ENCODE measurements at places on chromosomes 3 and 15.

DNA sequence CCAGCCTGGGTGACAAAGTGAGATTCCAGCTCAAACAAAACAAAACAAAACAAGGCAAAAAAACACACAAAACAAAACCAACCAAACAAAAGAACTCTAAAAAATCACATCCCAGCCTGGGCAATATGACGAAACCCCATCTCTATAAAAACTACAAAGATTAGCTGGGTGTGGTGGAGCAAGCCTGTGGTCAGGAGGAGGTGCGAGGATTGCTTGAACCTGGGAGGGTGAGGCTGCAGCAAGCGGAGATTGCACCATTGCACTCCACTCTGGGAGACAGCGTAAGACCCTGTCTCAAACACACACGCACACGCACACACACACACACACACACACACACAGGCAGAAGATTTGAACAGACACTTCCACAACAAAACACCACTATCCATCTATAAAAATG lies 99.6 kb downstream of the SHQ1 start:
- no peak for DNase-seq

- DNase-seq, result peak; percentile 84
Observed at GRCh38 chr3:194404365-194405140, 5.5 kb upstream of the GP5 start.

DNA sequence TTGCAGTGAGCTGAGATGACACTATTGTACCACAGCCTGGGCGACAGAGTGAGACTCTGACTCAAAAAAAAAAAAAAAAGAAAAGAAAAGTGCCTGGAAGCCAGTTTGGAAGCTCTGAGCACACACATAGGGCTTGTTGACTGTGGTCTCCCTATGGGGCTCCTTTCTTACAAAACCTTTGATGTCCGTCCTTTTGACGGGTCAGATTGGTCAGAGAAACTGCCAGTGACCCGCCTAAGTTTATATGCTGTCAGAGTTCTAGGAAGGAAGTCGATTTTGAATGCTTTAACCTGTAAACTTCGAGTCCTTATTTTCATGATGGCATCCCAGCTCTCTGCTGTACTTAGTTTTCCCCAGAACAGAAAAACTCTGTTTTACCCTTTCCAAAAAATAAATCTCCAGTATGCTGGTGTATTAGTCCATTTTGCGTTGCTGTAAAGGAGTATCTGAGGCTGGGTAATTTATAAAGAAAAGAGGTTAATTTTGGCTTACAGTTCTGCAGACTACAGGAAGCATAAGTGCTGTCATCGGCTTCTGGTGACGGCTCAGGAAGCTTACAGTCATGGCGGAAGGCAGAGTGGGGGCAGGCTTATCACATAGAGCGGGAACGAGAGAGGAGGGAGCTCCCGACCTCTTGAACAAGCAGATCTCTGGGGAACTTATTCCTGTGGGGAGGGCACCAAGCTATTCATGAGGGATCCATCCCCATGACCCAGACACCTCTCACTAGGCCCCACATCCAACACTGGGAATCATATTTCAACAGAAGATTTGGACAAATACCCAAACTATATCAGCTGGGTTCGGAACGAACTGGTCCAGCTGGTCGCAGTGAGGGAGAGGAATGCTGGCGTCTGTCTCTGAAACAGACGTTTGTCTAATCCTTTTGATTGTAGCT lies 72.3 kb downstream of the LMLN start:
- DNase-seq, result no peak

DNA sequence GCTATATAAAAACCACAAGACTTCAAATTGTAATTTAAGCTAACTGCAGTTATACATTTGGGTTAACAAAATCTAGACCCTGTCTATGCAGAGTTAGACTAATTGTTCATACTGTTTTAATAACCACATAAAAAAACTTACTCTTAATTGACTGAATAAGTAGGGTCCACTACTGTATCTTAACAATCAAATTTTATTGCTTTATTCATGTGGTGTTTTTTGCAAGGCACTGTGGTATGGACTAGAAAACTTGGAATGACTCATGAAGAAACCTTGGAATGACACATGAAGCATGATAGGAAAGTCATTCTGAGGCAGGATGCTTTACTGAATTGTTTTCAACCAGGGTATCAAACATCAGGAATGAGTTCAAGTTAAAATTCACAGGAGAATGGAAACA lies 2.3 kb downstream of the SERP1 start:
- no peak for DNase-seq

GRCh38 chr3:72985576-72985975 lies 11.0 kb upstream of the PPP4R2 start:
- DNase-seq, result no peak

GRCh38 chr3:133578548-133579191 lies 5.2 kb downstream of the CDV3 start:
- peak; percentile 13 for DNase-seq

- DNase-seq, result no peak
Observed at GRCh38 chr3:188315553-188315952, 161.6 kb downstream of the LPP start.

DNA sequence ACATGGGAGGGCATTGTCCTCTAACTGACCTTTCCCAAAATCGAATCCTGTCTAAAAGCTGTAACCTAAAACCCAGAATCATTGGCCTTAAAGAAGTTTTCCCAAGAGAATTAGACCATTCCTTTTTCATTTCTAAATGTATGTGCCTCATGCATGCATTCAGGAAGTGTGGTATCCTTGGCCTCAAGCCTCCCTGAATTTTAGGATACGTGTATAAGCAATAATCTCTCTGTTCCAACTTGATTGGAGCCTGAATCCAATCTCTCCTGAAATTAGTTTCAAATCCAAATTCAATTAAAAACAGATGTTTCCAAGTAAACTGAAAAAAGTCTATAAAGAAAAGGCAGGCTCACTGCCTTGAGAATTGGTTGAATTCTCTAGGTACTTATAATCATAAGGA lies 86.0 kb upstream of the VEPH1 start:
- DNase-seq, result no peak

DNA sequence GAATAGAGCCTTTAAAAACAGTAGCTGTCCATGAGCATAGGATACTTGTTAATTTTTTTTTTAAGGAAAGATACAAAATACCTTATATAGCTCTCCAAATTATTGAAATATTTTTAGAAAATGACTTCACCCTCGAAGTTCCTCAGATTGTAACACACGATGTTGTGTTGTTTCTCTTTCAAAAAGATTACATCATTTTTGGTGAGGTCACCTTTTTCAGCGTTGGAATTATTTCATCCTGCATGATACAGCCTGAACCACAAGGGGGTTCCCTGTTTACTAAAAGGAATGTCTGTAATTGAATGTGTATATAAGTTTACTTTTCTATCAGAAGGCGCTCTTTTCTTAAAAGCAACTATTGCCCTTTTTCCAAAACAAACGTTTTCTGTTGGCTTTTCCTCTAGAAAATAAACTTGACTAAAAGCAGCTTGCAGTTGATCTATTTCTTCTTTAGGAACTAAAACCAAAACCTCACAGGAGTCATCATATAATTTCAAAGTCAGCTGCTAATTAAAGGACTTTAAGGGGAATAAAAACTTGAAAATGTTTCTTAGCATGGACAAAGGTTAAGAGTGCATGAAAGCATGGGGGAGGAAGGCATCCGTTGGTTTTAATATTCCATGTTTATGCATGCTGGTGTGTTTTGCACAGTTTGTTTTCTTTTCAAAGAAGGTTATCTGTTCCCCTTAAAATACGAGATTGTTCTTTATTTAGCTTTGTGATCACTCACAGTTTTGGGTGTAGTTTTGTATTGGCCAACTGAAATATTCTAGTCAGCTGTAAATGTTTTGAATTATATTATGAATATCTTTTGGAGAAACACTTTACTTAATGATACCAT lies 29.4 kb downstream of the LYSMD4 start:
- no peak for DNase-seq

DNA sequence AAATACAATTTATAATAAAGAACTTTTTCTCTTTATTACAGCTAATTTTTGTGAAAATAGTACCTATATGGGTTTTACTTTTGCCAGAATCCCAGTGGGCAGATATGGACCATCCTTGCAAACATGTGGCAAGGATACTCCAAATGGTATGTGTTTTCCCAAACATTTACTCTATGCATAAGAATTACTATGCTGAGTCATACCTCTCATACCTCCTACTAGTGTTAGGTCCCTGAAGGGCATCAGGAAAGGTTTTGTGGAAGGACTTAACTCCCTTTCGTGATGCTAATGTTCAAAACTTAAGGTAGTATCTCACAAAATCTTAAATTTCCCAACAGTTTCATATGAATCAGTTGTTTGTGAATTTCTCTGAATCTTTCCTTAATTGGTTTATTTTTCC lies 21.3 kb downstream of the ADGRG7 start:
- DNase-seq, result no peak

GRCh38 chr15:31345606-31346366 lies 19.2 kb downstream of the KLF13 start:
- DNase-seq, result no peak

- no peak for DNase-seq
Observed at GRCh38 chr3:167054926-167055325, 325.2 kb downstream of the ZBBX start.

GRCh38 chr15:95990833-95991232 lies 339.7 kb upstream of the NR2F2 start:
- no peak for DNase-seq

GRCh38 chr3:111864821-111865656 lies 6.0 kb downstream of the PHLDB2 start:
- no peak for DNase-seq

DNA sequence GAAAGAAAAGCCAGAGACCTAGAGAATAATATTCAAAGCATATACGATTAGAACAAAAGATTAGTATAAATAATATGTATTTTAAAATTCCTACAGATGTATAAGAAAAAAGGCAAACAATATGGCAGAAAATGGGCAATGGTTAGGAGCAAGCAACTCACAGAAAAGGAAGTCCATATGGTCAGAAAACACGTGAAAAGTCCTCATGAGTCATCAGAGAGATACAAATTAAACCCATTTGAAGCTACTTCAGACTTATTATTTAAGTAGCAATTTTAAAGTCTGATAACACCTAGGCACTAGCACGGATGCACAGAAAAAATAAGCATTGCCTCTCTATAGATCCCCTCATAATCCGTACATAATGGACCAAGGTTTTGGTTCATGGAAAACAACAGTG lies 25.6 kb downstream of the SLC7A14 start:
- DNase-seq, result no peak

DNA sequence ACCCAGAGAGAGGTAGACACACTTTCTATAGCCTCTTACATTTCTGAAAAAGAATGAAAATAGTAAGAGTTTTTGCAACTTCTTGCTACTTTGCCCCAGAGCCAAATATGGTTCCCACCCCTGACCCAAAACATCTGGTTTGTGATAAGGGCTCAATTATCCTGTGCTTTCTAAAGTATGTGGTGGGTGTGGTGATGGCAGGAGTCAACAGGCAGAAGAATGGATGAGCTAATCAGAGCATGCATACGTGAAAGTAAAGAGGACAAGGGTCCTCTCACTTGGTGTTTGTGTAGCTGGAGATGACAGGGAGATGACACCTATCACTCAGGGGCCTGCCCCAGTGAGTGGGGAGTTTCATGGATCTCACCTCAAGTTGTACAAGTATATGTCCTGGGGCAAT lies 19.1 kb downstream of the KBTBD8 start:
- no peak for DNase-seq

- DNase-seq, result no peak
Observed at GRCh38 chr3:188205992-188206416, 52.0 kb downstream of the LPP start.

- peak; percentile 61 for DNase-seq
Observed at GRCh38 chr3:181913254-181913653, 201.5 kb downstream of the SOX2 start.

DNA sequence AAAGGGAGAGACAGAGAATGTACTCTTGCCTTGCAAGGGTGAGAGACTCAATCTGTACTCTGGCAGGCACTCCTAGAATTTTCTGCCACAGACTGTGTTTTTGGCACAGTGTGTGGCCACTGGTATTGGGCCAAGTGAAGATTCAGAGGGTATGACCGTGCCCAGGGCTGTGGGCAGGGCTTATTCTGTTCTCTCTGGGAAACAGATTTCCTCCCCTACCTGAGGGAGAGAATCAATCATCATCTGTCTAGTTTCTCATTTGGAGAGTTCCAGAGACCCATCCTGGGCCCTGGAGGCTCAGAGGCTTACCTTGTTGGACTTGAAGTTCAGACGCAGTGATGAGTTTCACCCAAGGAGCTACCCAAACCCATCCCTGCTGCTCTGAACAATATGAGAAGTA lies 28.2 kb downstream of the CSTA start:
- DNase-seq, result no peak

GRCh38 chr15:63490345-63491034 lies 13.9 kb upstream of the USP3 start:
- DNase-seq, result no peak

DNA sequence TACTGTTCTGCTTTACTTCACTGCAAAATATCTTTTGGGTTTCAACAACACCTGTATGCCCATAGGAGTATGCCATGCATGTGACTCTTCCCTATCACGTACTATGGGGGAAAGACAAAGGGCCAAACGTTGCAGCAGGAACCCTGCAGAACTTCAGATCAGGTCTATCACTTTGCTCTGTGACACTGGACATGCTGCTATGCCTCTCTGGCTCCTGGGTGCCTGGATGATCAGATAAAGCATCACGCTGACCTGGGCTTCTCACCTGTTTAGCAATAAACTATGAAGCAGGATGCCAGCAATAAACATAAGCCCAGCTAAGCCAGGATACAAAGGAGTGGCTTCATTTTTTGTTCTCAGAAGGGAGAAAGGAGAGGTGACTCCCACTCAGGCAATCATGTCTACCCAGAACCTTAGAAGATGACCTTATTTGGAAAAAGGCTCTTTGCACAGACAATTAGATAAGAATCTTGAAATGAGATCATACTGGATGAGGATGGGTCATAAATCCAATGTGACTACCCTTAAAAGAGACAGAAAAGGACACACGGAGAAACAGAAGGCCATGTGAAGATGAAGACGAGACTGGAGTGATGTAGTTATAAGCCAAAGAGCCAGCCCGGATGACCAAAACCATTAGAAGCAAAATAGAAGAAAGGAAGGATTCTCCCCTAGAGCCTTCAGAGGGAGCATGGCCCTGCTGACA lies 19.3 kb downstream of the POMGNT2 start:
- DNase-seq, result no peak

DNA sequence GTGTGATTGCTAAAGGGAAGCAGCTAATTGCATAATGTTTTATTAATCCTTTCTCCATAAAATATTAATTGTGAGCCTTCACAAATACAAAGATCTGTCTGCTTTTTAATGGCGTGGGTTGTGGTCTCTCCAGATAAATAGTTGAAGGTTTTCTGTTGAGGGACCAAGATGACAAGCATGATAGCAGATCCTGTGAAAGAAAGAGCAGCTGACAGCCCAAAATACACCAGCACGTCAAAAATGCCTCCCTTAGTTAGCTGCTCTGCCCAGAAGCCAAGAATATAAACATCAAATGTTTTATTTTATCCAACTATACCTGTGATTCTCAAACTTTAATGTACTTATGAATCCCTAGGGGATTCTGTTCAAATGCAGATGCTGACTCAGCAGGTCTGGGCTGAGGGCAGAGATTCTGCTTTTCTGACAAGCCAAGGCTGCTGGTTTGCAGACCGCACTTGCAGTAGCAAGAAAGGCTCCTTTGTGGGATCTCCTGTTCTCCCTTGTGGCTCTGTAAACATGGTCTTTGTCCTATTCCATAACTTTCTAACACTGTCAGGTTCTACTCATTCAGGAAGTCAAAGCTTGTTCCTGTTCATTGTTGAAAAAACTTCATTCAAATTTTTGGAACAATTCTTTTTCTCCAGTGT lies 119.1 kb upstream of the SLC25A36 start:
- no peak for DNase-seq

GRCh38 chr3:163058031-163058854 lies 1561.6 kb downstream of the OTOL1 start:
- no peak for DNase-seq

Measured in T47D (cell line).